Activated CD4-positive, CD25-positive, alpha-beta regulatory T cell treated with anti-CD3 and anti-CD28 coated beads, Interleukin-2, amount 50 U/mL, for 16 hours (primary cell): ENCODE measurements at places on chromosomes 2 and 18.

- DNase-seq: no peak
These were observed 3.1 kb downstream of the ARHGAP25 start for GRCh38 chr2:68737711-68738110.

- DNase-seq: no peak
These were observed 1.2 kb downstream of the TFPI start for GRCh38 chr2:187552828-187553681.

- no peak for DNase-seq
These were observed 19.0 kb downstream of the INO80C start for GRCh38 chr18:35478520-35479435.

DNA sequence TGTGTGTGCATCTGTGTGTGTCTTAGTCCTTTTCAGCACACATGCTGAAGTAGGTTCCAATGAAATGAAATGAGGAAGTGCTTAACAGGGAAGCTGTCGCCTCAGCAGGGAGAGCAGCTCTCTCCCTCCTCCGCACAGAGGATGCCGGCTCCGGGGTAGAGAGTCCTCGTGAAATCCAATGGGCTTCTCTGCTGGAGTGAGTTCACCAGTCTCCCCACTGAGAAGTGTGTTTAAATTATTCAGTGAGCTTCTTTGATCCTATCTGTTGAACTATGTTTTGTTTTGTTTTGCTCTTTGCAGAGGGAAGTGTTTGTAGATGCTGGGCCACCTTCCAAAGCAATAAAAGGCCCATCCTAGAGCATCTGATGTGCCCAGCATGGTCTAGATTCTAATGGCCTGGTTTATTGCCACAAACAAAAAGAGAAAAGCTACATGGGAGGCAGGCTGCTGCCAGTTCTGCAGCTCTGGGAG lies 6.7 kb downstream of the PPP1R7 start:
- no peak for DNase-seq

DNA sequence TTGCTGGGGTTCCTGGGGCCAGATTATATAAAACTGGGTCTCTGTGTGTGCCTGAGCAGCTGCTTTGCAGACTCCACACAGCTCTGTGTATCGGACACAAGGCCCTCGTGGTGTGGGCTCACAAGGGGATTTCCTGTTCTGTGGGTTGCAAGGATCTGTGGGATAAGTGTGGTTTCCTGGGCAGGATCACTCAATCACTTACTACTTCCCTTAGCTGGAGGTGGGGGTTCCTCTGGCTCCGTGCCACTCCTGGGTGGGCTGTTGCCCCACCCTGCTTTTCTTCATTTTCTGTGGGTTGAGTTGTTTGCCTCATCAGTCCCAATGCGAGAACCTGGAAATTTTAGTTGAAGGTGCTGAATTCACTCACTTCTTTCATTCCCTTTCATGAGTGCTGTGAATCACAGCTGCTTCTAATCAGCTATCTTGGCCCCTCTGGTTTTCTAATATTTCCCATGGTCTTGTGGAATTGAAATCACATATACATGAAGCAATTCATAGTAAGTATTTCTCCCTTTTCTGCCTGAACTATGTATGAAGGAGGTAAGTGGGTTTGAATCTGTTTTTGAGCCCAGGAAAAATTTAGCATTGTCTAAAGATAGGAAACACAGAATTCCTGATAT lies 196.3 kb downstream of the DCDC2C start:
- DNase-seq: no peak

- DNase-seq: no peak
These were observed 14.7 kb upstream of the ATP6V1B1 start for GRCh38 chr2:70921031-70921430.

- no peak for DNase-seq
These were observed 34.7 kb downstream of the TFPI start for GRCh38 chr2:187519419-187520120.

DNA sequence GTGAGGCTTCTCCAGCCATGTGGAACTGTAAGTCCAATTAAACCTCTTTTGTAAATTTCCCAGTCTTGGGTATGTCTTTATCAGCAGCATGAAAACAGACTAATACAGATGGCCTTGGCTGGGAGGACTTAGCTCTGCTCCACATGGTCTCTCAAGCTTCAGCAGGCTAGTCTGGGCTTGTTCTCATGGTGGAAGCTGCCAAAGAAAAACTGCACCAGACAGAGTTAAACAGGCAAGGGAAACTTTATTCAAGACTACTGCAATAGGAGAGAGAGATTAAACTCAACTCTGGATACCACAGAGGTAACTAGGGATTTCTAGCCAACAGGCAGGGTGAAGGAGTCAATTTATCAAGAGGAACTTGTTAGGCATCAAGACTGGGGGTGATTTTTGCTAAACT lies 142.1 kb downstream of the CABLES1 start:
- DNase-seq: no peak

DNA sequence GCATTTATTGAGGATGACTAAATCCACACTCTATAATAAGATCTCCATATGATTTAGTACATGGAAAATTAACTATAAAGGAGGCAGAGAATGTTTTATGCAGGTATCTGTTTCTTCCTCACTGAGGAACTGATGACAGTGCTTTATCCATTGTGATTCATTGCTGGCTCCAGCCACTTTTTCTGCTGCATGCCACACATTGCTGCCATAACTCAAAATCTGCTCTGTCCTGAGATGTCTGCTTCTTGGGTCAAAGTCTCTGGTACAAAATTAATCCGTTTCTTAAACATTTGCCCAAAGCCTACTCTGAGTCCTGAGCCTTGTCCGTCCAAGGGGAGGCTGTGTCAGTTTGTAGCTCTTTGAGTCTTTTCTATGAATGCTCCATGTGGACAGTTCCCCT lies 15.5 kb upstream of the ARHGAP28 start:
- DNase-seq: no peak
